Stimulated activated CD8-positive, alpha-beta memory T cell treated with anti-CD3 and anti-CD28 coated beads, Interleukin-4, amount 100 ng/mL, for 4 hours (primary cell): ENCODE measurements at places on chromosomes 7 and 10.

GRCh38 chr10:71580415-71580814 lies 139.2 kb downstream of the C10orf105 start:
- DNase-seq = no peak

GRCh38 chr10:75019370-75019769 lies 92.1 kb upstream of the SAMD8 start:
- DNase-seq = no peak

DNA sequence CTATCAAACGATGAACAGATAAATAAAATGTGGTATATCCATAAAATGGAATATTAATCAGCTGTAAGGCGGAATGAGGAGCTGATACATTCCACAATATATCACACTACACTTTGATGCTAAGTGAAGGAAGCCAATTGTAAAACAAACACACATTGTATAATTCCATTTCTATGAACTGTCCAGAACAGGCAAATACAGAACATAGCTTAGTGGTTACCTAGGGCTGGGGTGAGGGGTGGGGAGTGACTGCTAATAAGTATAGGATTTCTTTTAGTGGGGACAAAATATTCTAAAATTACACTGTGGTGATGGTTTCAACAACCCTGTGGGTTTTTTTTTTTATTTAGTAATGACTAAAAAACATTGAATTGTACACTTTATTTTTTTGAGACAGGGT lies 82.1 kb upstream of the SLC26A5 start:
- DNase-seq = no peak

GRCh38 chr7:16669581-16669980 lies 23.6 kb downstream of the BZW2 start:
- DNase-seq = no peak

- no peak for DNase-seq
Observed at GRCh38 chr10:11150879-11151415, 133.3 kb downstream of the CELF2 start.

DNA sequence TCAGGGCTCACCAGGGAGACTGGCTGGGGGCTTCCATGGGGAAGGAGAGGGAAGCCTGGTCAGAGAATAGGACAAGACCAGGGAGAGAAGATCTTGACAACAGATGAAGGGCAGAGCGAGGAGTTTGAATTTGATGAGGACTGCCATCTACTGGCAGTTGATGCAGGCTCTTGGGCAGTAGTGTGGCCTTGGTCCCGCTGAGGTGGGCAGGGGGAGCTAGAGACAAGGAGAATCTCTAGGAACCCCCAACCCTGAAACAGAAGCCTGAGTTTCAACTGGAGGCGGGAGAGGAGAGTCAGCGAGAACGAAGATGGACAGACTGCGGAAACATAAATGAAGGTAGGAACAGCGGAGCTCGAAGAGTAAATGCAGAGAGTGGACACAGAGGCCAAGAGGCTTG lies 81.0 kb downstream of the PPP1R3C start:
- no peak for DNase-seq

DNA sequence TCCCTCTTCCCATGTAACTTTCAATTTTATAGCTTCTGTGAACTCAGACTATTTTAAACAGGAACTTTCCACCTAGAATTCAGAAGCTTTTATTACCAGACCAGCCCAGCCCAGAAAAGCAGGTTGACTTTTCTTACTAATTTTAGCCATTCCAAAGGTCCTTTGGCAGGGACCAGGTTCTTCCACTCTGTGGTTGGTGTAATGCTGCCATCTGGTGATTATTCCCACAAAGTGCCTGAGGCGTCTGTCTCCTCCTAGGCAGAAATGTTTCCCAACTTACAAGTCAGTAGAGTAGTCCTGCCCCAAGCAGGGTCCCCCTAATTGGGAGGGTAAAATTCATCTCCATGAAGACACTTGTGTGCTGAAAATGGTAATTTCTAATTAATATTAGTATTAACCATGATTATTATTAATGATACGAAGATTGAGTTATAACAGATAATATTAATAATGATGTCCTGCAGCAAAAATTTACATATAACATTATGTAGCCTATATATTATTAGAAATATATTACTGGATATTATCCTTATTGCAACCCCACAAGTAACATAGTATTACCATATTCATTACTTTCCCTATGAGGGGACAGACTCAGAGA lies 53.0 kb upstream of the PPP1R17 start:
- DNase-seq = no peak
